ENCODE measurements at places on chromosomes 12 and 14.

DNA sequence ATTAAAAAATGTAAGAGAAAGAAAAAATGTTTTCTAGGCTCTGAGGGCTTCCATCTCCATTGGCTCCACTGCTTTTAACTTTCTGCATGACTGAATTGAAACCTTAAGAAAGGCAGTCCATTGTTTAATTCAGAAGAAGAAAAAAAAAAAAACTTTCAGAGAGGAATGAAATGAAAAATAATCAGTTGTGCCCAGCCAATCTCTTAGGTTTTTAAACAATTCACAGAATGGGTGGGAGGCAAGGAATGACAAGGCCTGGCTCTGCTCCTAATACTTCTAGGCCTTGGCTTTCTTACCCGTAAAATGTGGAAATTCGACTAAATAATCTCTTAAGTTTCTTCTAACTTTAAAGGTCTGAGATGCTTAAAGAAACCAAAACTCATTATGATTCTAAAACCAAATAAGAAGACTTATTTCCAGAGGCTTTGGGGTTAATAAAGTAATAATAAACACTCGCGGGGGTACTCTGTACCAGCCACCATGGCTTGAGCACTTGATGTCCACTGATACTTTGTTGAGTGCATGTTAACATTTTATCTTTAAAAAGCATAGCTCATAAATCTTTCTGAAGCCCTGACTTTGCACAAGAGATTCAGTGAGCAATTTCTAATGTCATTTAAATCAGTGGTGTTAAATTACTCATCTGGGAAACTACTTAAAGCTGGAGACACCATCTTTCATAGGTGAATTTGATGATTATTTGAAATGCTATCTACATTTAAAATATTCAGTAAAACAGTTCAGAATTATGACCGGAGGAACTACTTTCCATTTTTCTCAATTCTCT lies 49.6 kb downstream of the STON2 start:
- no peak for DNase-seq

DNA sequence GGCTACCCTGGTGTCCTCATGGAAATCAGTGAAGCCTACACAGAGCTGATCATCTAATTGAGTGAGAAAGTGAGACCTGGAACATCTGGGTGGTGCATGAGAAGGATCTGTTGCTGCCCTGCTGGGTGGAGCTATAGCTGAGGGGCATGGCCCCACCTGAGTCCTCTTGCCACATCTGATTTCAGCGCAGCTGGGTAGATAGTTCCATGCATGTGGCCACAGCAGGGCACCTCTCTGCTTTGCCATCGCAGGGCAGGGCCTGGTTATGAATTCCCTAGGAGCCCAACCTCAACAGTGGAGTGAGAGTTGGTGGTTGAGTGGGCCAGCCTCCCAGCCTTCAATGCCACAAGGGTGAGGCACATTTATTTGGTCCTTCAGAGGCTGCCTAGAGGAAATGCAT lies 407.8 kb downstream of the BCL11B start:
- no peak for DNase-seq

DNA sequence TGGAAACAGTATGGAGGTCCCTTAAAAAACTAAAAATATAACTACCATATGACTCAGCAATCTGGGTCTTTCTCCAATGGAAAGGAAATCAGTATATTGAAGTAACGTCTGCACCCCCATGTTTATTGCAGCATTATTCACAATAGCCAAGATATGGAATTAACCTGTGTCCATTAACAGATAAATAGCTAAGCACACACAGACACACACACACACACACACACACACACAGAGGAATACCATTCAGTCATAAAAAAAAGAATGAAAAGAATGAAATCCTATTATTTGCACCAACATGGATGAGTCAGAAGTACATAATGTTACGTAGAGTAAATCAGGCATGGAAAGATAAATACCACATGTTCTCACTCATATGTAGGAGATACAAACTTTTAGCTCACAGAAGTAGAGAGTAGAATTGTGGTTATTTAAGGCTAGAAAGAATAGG lies 4.7 kb downstream of the KLRK1 start:
- peak; percentile 81 for DNase-seq

DNA sequence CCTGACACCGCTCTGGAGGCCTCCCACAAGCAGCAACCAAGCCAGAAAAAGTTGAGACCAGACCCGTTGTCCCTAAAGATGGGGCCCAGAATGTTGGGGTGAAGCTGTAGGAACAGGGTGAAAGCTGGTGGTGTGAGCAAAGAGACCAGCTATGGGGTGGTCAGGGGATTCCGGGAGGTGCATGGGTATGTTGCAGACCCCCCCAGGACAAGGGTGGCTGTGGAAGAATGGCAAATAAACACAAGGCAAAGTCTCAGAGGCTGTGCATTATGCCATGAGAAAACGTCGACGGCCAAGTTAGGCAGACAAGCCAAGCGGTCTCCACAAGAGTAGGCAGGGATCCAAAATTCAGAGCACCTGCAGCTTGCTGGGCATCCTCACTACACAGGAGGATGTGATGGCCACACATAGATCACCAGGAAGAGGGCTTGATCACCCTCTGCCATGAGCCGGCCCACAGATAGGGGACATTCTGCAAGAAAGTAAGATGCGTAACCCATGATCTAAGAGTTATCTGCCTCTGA lies 58.8 kb upstream of the KCNA1 start:
- DNase-seq = no peak

GRCh38 chr14:99352688-99353280 lies 80.8 kb upstream of the BCL11B start:
- no peak for DNase-seq

GRCh38 chr14:51546099-51546498 lies 105.6 kb upstream of the FRMD6 start:
- DNase-seq = no peak

GRCh38 chr14:101072945-101073597 lies 169.5 kb upstream of the RTL1 start:
- DNase-seq = peak; percentile 93

GRCh38 chr14:88300817-88301216 lies 22.3 kb downstream of the KCNK10 start:
- no peak for DNase-seq

DNA sequence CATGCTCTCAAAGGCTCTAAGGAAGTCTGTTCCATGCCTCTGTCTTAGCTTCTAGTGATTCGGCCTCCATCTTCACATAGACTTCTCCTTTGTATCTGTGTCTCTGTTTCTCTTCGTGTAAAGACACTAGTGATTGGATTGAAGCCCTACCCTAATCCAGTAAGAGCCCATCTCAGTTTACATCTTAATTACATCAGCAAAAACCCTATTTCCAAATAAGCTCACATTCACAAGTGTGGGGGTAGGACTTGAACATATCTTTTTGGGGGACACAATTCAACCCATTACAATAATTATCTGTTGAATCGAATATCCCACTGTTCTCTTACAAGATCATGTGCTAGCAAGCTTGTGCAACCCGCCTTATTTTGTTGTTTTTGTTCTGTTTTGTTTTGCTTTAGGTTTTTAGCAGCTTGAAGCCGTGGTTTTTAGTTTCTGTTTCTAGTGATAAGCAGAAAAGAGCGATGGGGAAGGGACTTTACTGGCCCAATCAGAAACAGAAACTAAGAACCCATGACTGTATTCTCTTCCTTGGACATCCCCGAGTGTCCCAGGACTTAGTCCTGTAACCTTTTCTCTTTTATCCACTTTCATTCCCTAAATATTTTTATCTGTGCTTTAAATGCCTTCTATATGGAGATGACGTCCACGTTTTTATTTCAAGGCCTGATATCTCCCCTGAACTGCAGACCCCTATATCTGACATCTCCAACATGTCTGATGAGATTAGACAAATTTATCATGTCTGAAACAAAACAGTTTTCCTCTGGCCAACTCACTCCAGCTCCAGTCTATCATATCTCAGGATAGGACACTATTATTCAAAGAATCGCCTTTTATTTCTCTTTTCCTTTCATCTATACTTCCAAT lies 353.0 kb downstream of the CCDC91 start:
- no peak for DNase-seq

DNA sequence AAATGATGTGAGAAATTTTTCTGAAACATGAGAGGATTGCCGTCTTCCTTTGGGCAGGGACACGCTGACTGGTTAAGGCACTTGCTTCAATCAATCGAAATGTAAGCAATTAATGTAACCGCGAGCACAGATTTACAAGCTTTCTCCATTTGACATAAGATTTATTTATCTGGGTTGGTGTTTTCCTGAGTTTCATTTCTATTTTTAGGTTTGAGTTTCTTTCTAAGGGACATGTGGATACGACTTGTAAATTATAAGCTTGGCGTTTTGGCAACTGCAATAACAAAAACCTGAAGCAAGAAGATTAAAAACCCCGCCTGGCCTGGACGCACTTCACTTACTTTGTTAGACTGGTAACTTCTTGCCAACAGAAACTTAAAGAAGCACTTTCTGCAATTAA lies 20.3 kb upstream of the SINHCAF start:
- DNase-seq = no peak

GRCh38 chr14:75884198-75884611 lies 97.6 kb downstream of the TGFB3 start:
- peak; percentile 90 for DNase-seq

DNA sequence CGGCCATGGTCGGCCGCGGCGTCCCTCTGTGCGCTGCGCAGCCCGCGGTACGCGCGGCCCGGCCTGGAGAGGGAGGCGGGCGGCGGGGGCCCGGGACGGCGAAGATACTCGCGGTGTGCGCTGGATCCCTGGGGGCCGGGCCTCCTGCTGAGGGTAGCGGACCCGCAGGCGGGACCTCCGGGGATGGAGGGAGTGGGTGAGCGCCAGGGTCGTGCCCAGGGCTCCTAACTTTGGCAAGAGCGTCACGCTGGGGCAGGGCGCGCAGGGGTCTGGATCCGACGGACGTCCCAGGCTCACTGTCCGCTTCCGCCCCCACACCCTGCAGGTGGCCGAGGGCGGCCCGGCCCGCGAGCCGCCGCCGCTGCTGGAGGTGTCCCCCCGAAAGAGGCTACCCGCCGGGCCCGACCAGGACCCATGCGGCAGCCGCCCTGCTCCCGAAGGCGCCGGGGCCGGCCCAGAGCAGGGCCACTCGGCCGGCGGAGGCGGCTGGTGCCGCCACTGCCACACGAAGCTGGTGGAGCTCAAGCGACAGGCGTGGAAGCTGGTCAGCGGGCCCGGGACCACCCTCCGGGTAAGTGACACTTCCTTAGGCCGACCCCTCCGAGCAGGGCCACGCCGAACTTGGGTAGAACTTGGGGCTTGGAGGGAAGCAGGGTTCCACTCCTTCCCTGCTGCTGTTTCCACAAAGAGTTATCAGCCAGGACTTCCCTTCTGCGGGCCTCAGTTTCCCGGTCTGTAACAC lies 502 bp downstream of the KIF26A start:
- DNase-seq = no peak

All from adipocyte (in vitro differentiated cells).